Activated T-cell treated with anti-CD3 and anti-CD28 coated beads, Interleukin-2, amount 50 U/mL, for 72 hours (primary cell): ENCODE measurements at places on chromosomes 7 and 10. TPM values are rescaled to one million over a fixed set of nuclear protein-coding genes. Genes with fewer than 3 reads are reported as not detected.

GRCh38 chr10:127195041-127195506 is 1.3 kb downstream of the INSYN2A start:
- H3K4me1 ChIP-seq, result no peaks in the 10 kb centered on the region
- H3K27me3 ChIP-seq, result peaks cover 52% of the 10 kb centered on the region
- DNase-seq, result no peak
- no peak overlapping the region for H3K4me3 ChIP-seq
- no peaks in the 10 kb centered on the region for H3K36me3 ChIP-seq
- H3K27ac ChIP-seq, result no peak overlapping the region

GPR26 gene
- not detected for total RNA-seq

- DNase-seq, result no peak
- H3K36me3 ChIP-seq, result no peaks in the 10 kb centered on the region
- H3K27me3 ChIP-seq, result no peaks in the 10 kb centered on the region
- H3K4me3 ChIP-seq, result no peak overlapping the region
- H3K27ac ChIP-seq, result no peak overlapping the region
- H3K4me1 ChIP-seq, result no peaks in the 10 kb centered on the region
These were observed 31.1 kb upstream of the NEUROD6 start for GRCh38 chr7:31371621-31372020.

DNA sequence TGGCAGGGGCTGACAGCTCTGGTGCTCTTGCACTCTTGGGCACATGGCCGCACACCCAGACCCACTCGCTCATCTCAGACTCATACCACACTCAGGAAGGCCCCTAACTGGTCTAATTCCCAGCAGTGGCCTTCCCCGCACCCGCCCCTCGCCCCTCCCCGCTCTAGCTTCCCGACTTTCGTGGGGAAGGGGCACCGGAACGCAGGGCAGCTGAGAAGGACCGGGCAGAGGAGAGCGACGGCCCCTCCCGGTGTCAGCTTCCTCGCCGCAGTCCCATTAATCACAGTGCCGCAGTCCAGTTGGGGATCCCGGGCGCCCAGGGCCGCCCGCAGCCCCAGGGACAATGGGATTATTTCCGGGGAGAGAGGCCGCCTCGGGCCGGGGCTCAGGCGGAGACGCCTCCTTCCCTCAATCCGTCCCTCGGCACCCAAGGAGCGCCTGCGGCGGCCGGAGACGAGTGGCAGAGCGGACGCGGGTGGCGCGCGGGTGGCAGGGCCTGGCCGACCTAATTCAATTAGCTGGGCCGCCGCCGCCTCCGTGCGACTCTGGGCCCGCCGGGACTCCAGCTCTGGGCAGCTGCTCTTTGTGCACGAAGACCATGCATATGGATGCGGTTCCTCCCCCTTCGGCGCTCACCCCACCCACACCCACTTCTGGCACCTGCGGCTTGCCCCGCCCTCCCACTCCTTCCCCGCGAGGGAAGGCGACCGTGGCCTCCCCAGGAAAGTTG is 7.8 kb upstream of the TLX1 start:
- peaks cover 35% of the 10 kb centered on the region for H3K4me1 ChIP-seq
- DNase-seq, result no peak
- H3K4me3 ChIP-seq, result peak overlapping the region; percentile 25
- H3K36me3 ChIP-seq, result no peaks in the 10 kb centered on the region

DNA sequence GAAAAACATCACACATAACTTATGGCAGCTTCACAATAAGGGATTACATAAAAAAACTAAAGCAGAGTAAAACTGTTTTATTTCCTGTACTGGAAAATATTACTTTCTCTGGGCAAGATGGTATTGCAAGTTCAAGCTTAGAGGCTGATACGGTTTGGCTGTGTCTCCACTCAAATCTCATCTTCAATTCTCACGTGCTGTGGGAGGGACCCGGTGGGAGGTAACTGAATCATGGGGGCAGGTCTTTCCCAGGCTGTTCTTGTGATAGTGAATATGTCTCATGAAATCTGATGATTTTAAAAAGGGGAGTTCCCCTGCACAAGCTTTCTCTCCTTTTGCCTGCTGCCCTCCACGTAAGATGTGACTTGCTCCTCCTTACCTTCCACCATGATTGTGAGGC is 5.1 kb upstream of the LRRC27 start:
- H3K36me3 ChIP-seq, result peaks cover 16% of the 10 kb centered on the region
- DNase-seq, result no peak
- H3K27me3 ChIP-seq, result no peaks in the 10 kb centered on the region
- H3K4me1 ChIP-seq, result peaks cover 59% of the 10 kb centered on the region
- no peak overlapping the region for H3K4me3 ChIP-seq

CCAR1 gene
- 111 TPM for total RNA-seq

DNA sequence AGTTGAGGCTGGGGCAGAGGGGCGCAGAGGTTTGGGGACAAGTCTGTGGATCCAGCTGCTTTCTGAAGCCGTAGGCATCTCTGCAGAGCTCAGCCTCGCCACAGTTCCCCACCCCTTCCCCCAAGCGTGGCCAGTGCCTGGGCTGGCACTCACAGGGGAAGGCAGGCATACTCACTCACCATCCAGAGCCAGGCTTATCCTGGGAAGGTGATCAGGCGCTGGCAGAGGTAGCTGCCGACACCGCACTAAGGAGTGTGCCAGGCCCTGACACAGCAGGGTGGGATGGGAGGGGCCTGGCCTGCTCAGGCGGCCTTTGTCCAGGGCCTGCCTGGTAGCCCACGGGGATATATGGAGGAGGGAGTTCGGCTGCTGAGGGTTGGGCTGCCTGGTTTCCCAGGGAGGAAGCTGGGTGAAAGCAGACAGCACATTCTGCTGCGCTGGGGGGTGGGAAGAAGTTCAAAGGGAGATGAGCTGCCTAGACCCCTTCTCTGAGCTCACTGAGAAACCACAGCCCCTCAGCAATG is 15.9 kb downstream of the VSIR start:
- H3K4me1 ChIP-seq, result peaks cover 86% of the 10 kb centered on the region
- H3K27ac ChIP-seq, result peak overlapping the region; percentile 62
- no peaks in the 10 kb centered on the region for H3K27me3 ChIP-seq
- peaks cover 3% of the 10 kb centered on the region for H3K36me3 ChIP-seq
- H3K4me3 ChIP-seq, result peak overlapping the region; percentile 88
